ENCODE measurements at places on chromosomes 1 and 21.
A peak's percentile ranks its signal among the peaks of the same experiment; 100 is the strongest.

GRCh38 chr1:194929357-194929756 is 1678.9 kb downstream of the KCNT2 start:
- DNase-seq: peak; percentile 74

- no peak for DNase-seq
These were observed 379.2 kb upstream of the SPAG17 start for GRCh38 chr1:118563981-118564951.

GRCh38 chr1:198367296-198367695 is 173.2 kb downstream of the ATP6V1G3 start:
- no peak for DNase-seq

DNA sequence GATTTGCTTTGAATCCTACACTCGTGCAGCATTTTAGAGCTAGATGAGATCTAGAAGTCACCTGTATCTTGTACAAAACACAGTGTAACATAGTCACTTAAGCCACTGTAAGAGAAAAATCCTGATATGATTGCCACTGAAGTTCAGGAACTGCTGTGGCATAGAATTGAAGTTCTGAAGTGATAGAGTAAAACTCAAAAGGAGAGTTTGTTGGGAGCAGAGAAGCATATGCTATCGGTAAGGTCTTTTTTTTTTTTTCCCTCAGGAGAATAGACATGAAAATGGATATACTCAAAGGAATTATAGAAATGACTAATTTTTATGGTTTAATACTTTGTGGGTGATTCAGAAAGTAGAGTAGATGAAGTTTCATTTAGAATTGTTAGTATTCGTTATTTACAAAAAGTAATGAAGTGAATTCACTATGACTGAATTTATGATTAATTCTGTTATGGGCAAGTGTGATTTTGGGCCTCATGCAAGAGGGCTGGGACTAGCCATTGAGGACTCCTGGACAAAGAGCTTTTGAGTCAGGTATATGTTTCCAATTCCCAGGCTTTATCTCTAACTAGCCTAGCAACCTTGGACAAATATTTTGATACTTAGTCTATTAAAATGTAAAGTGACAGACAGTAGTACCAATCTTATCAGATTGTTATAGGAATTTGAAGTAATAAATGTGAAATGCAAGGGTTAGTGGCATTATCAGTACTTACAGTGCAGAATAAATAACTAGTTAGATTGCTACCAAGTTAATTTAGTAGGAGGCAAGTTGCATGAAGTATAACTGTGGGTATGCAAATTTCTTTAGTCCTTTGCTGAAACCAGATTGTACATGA is 3.1 kb downstream of the KCTD3 start:
- DNase-seq: peak; percentile 7

- DNase-seq: no peak
These were observed 370.5 kb downstream of the NPHP4 start for GRCh38 chr1:5621692-5622091.

GRCh38 chr1:27491748-27492700 is 2.1 kb upstream of the WASF2 start:
- DNase-seq: peak; percentile 27

- peak; percentile 8 for DNase-seq
These were observed 805 bp downstream of the ATG4C start for GRCh38 chr1:62784509-62785365.

DNA sequence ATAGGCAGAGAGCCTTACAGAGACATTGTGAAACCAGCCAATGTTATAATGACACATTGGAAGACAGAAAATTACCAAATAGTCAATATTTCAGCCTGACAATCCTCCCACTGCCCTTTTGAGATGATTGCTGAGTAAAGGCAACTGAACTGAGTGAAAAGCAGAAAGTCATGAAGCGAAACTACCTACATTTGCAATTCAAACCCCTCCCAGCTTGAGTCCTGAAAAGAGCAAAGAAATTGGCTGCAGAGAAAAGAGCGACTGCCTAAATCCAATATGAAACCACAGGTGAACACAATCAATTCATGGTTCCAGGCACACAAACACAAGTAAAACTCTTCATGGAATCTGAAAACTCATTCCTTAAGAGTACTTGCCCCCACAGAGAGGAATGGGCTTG is 143.4 kb upstream of the CHRM3 start:
- no peak for DNase-seq

DNA sequence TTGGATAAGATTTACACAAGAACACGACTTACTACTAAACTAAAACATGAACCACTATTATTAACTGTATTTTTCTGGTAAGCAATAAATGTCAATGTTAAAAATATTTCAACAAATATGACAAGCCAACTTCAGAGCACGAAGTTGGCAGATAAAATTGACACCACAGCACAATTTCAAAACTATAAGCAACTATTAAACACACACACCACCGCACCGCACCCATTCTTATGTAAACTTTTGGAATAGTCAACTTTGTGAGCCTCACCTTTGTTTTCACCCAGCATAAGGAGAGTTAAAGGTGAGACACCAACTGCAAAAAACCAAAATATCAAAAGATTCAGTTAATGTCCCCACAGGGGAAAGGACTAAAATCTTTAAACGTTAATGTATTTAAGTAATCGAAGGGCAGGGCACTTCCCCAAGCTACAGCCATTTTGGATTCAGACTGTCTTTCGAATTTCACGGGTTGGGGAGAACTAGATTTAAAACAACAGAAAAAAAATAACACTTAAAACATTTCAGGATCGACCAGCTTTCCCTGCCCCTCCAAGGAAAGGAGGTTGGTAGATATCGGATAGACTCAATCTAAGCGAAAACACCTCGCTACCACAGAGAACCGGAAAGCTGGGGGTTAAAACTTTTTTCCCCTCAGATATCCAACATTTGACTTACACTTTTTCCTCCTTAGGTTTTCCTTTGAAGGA is 872 bp downstream of the GPBP1L1 start:
- peak; percentile 48 for DNase-seq

GRCh38 chr1:73781251-73781650 is 416.7 kb downstream of the LRRIQ3 start:
- no peak for DNase-seq

GRCh38 chr21:43827015-43827611 is 37.7 kb downstream of the RRP1 start:
- DNase-seq: no peak

DNA sequence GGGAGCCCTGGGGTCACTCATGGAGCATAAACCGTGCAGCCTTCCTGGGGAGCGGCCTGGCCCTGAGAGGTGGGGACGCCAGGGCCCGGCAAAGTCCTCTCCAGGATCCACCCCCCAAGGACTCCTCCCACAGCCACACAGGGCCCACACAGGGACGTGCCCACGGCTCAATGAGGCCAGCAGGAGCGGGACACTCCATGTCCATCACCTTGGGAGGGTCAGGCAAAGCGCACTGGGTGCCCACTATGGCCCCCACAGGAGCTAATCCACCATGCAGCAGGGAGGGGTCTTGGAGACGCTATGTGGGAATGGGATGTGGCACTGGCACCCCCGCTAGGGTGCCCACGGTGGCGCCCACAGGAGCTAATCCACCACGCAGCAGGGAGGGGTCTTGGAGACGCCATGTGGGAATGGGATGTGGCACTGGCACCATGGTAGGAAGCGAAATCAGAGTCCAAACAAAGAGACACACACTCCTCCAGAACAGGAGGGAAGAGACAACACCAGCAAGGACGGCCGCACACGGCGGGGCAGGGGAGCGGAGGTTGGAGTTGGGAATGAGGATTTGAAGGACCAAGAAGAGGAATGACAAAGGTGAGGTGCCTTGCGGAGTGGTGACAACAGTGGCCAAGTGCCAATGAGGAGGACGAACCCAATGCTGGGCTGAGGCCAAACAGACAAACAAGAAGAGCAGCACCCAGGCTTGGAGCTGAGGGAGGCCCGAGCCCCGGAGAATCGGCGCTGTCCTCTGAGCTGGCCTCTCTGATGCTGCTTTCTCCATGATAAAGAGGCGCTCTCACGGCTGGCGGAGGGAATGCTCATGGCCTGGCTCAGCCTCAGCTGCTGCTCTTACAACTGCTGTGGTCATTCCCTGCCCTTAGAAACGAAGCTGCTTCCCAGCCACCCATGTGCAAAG is 18.1 kb upstream of the SLC19A1 start:
- no peak for DNase-seq

GRCh38 chr1:39332291-39332690 is 127.8 kb downstream of the MACF1 start:
- DNase-seq: peak; percentile 8

GRCh38 chr21:37958537-37958936 is 42.3 kb upstream of the KCNJ6 start:
- DNase-seq: no peak

DNA sequence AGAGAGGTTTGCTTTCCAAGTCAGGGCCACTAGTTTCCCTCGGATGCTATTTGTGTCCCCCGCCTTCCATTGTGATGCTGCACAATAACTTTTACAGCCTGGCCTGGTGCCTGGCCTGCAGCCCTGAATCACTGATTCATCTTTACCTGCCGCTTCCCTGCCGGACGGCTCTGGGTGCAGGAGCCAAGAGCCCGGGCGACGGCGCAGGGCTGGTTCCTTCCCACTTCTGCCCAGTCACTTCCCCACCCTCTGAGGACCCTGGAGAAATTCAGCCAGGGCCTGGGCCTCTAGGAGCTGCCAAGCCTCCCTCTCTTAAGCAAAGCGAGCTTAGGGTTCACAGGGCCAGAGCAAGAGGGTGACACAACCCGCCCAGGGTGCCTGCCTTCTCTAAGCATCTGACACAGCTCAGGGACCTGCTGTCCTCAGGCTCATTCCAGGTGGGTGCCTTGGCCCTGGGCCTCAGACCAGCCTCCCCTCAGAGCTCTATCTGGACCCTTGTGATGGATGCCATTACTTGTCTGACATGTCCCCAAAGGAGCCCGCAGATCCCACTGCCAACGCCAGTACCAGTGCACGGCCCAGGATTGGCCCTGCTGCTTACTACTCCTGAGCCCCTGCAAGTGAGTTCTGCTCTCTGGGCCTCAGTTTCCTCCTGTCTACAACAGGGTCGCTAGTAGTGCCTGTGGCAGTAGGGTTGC is 381.0 kb upstream of the VAMP3 start:
- DNase-seq: no peak
